GM12892 (cell line): ENCODE measurements at places on chromosomes 11 and 22.

- no peak for DNase-seq
Observed at GRCh38 chr11:77609234-77609633, 19.5 kb downstream of the AQP11 start.

- no peak for DNase-seq
Observed at GRCh38 chr11:133582326-133582725, 50.0 kb upstream of the OPCML start.

GRCh38 chr11:4884361-4884760 lies 2.7 kb downstream of the OR51T1 start:
- no peak for DNase-seq

GRCh38 chr11:125256541-125257189 lies 92.1 kb downstream of the PKNOX2 start:
- DNase-seq, result no peak

- no peak for DNase-seq
Observed at GRCh38 chr11:78635814-78636506, 61.3 kb upstream of the NARS2 start.

DNA sequence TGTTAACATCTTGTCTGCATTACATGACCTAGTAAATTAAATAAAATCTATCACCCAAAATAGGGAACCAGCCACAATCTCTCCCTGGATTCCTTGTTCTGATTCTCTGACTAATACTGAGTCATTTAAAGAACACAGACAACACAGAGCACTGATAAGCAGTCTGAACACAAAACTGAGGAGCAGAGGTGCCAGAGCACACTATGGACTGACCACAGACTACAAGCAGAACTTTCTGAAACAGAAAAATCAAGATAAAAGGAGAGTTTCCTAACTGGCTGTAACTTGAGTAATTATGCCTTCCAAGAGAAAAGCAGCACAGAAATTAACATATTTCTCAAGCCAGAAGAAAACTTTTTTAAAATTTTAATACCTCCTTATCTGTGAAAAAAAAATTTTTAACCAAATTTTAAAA lies 128.8 kb downstream of the SGSM3 start:
- peak; percentile 26 for DNase-seq

- DNase-seq, result no peak
Observed at GRCh38 chr11:122807731-122808477, 30.4 kb upstream of the CRTAM start.

GRCh38 chr11:31870609-31871309 lies 59.6 kb upstream of the PAX6 start:
- no peak for DNase-seq

- DNase-seq, result peak; percentile 87
Observed at GRCh38 chr22:37643225-37643847, 3.9 kb downstream of the SH3BP1 start.

- DNase-seq, result no peak
Observed at GRCh38 chr22:38311323-38311620, 6.0 kb downstream of the CSNK1E start.

DNA sequence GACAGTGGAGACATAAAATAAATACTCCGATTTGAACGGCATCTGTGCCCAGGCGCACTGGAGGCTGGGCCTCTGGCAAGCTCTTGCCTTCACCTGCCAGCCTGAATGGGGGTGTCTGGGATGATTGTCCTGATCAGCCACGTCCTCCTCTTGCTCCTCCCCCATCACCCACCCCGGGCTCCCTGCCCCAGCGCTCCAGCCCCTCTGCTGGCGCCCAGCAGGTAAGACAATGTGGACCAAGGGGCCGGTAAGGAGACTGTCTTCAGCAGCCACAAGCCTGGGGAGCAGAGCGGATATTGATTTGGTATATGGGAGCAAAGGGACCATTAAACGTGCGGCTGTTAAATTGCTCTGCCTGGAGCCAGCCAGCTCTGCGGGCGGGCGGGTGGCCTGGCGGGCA lies 24.9 kb downstream of the WNT11 start:
- DNase-seq, result no peak

DNA sequence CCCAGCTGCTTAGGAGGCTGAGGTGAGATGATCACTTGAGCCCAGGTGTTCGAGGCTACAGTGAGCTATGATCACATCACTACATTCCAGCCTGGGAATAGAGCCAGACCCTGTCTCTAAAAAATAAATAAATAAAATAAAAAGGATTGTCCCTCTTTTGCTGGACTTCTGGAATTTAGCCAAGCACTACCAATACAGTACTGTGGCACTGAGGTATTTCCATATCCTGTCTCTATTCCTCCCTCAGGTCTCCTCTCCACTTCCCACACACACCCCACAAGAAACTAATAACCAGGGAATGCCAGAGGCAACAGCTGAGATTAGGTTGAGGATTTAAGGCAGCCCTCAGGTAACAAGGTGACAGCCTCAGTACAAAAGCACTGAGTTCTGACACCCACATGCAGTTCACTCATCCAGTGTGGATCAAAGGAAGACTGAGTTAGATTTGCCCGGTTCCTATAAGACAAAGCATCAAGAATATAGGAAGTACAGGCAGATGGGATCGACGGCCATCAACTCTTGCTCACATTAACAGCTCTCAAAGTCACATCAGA lies 4.5 kb upstream of the PPP2R1B start:
- no peak for DNase-seq

DNA sequence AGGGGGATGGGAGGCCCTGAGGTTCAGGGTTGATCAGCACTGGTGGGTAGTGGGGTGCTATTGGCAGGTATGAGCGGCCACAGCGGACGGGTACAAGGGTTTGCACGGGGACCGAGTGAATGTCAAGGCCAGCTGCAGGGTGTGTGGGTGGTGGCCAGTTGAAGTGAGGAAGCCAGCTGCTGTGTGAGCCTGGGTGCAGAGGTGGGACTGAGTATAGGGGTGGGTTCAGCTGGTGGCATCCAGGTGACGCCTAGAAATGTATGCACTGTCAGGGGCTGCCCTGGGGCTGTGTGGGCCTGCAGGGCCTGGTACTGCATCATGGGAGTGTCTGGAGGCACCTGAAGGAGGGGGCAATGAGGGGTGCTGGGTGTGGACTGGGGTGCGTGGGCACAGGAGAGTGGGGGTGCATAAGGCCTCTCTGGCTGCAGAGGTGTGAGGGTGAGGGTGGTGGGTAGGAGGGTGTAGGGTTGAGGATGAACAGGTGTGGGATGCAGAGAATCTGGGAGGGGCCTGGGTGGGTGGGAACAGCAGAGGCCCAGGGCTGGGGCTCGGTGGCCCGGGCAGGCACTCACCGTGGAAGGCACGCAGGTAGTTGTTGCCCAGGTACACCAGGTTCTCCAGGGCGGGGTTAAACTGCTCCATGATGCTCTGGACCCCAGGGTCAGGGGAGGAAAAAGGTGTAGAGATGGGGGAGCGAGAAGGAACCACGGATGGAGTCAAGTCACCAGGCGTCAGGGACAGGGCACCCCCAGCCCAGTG lies 1.7 kb downstream of the BAIAP2L2 start:
- no peak for DNase-seq

- no peak for DNase-seq
Observed at GRCh38 chr11:61635304-61635703, 44.9 kb upstream of the DAGLA start.

GRCh38 chr11:134082990-134083389 lies 14.1 kb downstream of the JAM3 start:
- no peak for DNase-seq

DNA sequence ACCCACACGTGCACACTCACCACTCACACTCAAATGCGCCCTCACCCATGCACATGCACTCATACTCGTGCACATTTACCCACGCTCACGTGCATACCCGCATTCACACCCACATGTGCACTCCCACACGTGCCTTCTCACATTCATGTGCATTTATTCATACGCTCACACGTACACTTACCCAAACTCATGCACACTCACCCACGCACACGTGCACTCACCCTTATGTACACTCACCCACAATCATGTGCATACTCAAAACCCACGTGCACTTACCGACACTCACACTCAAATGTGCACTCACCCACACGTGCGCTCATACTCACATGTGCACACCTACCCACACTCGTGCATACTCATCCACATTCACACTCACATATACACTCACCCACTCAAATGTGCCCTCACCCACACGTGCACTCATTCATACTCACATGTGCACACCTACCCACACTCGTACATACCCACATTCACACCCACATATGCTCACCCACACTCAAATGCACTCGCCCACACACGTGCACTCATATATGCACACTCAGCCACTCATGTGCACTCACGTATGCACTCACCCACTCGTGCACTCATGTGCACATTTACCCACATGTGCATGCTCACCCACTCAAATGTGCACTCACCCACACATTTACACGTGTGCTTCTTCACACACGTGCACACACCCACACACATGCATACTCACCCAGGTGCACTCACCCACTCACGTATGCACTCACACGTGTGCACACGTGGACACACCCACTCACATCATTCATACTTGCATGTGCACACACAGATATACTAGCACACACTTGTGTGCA lies 84.4 kb downstream of the TRMU start:
- no peak for DNase-seq

DNA sequence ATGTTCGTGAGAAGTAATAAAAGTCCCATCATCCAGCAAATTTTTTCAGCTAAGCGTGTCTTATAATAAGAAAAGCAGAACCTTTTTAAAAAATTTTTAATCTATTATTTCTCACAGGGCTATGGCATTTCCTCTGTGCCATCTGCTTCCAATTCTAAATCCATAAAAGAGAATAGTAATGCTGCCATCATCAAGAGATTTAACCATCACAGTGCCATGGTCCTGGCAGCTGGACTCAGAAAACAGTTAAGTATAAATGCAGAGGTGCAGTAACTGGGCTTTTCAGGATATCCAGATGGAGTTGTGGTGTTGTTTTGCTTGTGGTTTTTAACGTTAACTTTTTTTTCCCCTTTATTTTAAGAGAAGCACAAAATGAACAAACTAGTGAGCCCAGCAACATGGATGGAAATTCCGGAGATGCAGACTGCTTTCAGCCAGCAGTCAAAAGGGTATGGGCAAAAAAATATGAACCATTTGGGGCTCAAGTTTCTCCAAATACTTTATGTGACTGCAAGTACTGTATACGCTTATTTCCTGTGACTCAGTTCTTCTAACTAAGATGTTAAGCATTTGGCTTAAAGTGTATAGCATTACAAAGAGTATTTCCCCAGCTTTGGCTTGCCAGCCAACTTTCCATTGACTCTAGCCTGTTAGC lies 25.2 kb downstream of the GTF2H1 start:
- no peak for DNase-seq

GRCh38 chr11:114928260-114928870 lies 250.0 kb downstream of the NXPE2 start:
- no peak for DNase-seq

- DNase-seq, result no peak
Observed at GRCh38 chr11:130124096-130124495, 35.5 kb upstream of the ST14 start.

DNA sequence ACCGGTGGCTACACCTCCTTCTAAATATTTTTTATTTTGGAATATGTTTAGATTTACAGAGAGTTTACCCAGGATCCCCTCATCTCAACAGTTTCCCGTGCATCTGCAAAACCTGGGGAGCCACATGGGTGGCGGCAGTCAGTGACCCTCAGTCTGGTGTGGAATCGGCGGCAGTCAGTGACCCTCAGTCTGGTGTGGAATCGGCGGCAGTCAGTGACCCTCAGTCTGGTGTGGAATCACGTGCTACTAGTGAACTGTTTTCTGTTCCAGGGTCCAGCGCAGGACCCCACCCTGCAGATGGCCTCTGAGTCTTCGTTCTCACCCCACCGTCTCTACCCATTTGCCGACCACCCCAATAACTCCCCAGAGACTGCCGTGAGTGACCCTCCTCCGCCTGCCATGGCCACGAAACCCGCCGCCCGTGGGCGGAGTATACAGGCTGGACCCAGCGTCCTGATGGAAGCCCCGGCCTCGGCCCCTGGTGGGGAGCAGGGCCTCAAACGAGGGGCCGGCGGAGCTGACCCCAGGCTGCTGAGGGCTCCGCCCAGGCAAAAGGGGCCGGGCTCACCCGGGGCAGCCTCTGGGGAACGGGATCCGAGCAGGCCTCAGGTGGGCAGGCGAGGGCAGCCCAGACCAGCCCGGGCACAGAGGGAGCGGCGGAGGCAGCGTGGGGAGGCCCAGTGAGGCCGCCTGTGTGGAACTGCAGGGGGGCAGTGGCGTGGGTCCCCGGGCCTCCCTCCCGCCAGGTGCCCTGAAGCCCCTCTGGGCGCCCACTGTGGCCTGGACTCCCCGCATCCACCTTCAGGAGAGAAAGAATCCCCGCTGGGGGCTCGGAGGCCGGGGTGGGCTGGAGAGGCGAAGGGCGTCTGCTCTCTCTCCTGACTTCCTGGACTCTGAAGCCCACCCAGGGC lies 2.5 kb downstream of the IL17REL start:
- DNase-seq, result peak; percentile 36

GRCh38 chr11:62569611-62570010 lies 4.1 kb downstream of the EEF1G start:
- no peak for DNase-seq

- DNase-seq, result no peak
Observed at GRCh38 chr11:29801561-29801960, 215.3 kb downstream of the KCNA4 start.

GRCh38 chr11:30107899-30108298 lies 91.1 kb upstream of the KCNA4 start:
- DNase-seq, result no peak

DNA sequence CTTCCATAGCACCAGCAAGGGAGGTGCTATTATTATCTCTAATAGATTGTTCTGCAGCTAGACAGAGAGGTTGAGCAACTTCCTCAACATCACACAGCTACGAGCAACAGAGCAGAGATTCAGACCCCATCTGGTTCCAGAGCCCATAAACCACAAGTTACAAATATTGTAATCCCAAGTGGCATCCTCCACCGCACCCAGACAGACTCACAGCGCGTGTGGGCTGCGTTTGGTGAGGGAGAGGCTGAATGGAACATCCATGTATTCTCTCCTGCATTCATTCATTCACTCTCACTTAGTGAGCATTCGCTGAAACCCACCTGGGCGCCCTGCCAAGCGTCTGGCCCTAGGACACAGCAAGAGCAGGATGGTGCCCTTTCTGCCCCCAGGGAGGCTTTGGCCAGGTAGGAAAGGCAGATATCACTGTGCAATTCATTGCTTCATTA lies 33.5 kb downstream of the LIF start:
- no peak for DNase-seq

DNA sequence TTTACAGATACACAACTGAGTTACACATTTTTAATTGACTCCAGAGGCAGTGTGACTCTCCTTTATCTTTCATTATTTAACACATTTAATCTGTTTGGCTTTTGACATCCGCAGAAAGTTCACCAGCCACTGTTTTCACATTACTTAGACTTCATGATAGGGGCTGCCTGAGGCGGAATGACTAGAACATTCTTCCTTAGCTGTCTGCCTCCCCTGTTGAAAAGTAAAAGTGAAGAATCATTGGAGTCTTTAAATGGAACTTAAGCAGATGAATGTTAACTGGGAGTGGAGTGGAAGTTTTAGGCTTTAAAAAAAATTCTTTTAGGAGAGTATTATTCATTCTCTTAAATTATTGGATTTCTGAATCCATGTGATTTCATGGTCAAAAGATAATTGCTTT lies 229.2 kb upstream of the MTNR1B start:
- DNase-seq, result no peak

GRCh38 chr11:66258473-66258893 lies 10.0 kb upstream of the RAB1B start:
- DNase-seq, result no peak
